ENCODE measurements at places on chromosomes 1 and 21.

- DNase-seq, result no peak
Observed at GRCh38 chr1:152411134-152411533, 2.9 kb downstream of the CRNN start.

- no peak for DNase-seq
Observed at GRCh38 chr1:41850029-41850428, 68.7 kb downstream of the HIVEP3 start.

- no peak for DNase-seq
Observed at GRCh38 chr1:217040711-217041455, 317.7 kb upstream of the ESRRG start.

DNA sequence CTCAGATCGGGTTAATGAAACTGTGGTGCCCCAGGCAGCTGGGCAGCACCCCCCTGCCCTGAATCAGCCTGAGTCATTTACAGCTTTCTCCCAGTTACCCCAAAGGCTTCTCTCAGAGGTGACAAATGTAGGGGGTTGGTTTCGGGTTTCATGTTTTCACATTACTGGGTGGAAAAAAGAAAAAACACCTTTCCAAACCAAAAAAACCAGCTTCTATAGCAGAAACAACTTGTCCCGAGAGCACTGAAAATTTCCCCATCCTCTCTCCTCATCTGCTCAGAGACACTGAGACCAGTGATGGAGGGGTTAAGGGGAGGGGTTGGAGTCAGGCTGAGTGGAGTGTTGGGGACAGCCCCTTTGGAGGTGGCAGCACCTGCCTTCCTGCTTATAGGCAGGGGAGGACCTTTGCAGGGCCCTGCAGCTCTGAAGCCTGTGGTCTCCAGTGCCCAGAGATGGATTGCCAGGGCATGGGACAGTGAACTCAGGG, 15.6 kb downstream of the UTP11 start:
- no peak for DNase-seq

- DNase-seq, result no peak
Observed at GRCh38 chr1:66559517-66559916, 25.6 kb downstream of the SGIP1 start.

- DNase-seq, result no peak
Observed at GRCh38 chr1:206004826-206005225, 1.6 kb upstream of the RAB7B start.

GRCh38 chr1:219333626-219334025, 159.9 kb downstream of the LYPLAL1 start:
- no peak for DNase-seq

DNA sequence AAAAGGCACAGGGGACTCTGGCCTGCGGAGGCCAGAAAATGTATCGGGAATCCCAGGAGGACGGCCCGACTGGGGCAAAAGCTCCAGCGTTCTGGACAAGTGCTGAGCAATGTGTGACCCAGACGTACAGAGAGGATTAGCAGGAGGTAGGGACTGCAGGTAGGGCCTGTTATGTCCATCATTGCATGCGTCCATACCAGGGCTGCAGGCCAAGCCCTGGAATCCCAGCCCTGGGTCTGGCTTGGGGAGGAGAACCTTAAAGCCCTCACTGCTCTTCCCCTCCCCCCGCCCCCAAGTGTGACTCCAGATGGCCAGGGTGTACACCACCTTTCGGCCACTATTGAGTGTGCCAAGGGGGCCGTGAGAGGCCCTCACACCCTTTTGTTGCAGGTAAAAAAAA, 2.0 kb downstream of the RNF207 start:
- no peak for DNase-seq

GRCh38 chr1:59357645-59358320, 60.9 kb downstream of the FGGY start:
- DNase-seq, result no peak
